ENCODE measurements at places on chromosomes 7 and 10.

DNA sequence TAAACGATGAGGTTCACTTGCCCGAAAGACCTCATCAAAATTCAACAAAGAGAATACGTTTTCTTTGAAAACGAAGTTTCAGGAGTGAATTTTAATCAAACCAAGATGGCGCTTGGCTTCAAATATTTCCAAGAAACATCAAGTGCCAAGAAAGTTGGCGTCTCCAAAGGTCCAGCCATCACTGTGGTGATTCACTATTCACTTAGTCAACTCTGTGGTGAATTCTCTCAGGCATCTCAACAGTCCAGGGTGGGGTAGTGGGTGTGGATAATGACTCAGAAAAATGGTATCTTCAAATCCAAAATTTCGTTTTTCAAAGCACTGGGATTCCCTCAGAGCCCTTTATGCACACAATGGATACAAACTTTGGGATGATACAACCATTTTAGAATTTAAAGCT lies 133.1 kb downstream of the SVIL start:
- DNase-seq: no peak

GRCh38 chr7:127870231-127870907 lies 160.9 kb downstream of the LRRC4 start:
- no peak for DNase-seq

DNA sequence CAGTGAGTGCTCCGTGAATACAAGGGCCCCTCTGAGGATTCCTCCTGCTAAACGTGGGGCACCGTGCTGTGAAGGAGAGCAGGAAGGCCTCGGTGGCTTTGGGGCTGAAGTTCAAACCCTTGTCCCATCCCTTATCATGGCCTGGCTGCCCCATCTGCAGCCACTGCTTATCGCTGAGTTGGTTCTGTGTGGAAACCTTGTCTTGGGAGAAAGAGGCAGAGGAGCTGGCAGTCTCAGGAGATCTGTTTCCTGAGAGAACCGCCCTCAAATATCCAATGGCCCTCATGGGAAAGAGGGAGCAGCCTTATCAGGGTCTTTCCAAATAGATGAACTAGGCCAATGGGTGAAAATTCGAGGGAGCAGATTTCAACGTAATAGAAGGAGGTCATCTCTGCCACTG lies 52.0 kb upstream of the NRF1 start:
- DNase-seq: no peak

- no peak for DNase-seq
Measured at GRCh38 chr7:84735011-84735410, 451.8 kb downstream of the SEMA3D start.

DNA sequence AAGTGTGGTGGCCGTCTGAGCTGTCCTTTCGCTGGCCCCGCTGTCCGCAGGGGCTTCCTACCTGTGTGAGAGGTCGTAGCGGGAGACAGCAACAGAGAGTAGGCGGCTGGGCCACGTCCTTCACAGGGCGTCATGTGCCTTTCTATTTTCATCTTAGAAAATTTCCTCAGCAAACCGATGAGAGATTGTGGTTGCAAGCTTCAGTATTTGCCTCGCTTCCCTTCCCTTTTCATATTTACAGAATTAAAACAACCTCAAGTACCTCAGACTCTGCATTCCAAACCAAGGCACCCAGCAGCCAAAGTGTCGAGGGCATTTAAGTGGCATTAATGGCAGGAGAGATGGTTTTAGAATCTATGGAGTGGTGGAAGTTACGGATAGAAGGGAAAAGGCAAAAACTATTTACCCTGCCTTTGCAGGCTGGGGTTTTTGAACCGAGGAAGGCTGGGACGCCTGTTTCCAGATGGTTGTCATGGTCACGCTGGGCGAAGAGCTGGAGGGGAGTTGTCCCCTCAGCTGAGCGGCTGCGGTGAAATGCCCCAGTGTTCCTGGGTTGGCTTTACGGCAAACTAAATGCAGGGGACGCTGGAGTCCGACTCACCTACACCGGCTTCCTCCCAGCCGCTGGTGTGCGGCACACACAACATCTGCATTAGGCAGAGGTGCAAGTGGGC lies 41.9 kb downstream of the WIPI2 start:
- DNase-seq: no peak

DNA sequence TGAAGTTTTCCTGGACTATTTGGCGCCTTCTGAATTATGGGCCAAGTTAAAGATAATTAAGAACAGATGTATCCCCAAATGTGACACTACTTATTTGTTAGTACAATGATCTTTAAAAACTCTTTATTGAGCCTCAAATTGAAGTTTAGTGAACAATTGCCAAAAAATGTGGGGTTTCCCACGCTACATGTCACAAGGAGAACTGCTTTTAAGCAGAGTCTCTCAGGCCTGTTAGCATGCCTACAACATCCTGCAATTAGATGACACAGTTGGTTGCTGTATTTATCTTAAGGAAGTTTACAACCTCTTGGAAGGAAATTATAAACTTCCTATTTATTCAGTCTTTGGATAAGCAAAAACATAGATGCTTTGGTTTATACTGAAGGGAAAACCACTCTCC lies 733.0 kb downstream of the TNS3 start:
- no peak for DNase-seq

GRCh38 chr10:123804716-123805115 lies 86.9 kb downstream of the CPXM2 start:
- no peak for DNase-seq

- no peak for DNase-seq
Measured at GRCh38 chr7:105975770-105976417, 12.8 kb downstream of the CDHR3 start.

DNA sequence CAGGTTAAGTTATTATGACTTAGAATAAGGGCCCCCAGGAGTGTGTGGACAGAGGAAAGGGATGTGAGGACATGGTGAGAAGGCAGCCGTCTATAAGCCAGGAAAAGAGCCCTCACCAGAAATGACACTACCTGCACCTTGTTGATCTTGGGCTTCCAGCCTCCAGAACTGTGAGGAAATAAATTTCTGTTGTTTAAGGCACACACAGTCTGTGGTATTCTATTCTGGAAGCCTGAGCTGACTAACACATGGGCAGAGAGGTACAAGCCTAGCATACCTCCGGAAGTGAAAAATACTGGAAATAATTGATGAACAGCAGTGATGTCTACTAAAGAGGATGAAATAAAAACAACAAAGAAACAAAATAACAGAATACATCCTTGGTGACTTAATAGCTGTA lies 46.1 kb upstream of the GRB10 start:
- no peak for DNase-seq

- DNase-seq: no peak
Measured at GRCh38 chr10:670990-671389, 18.5 kb downstream of the DIP2C start.

- DNase-seq: no peak
Measured at GRCh38 chr7:26308551-26308950, 16.9 kb downstream of the SNX10 start.

- DNase-seq: no peak
Measured at GRCh38 chr7:73717025-73717807, 2.3 kb downstream of the STX1A start.

- peak; percentile 79 for DNase-seq
Measured at GRCh38 chr10:17025444-17026295, 103.9 kb downstream of the CUBN start.

GRCh38 chr10:113345826-113346624 lies 206.8 kb upstream of the HABP2 start:
- no peak for DNase-seq

GRCh38 chr7:139054101-139054500 lies 18.3 kb upstream of the ZC3HAV1L start:
- no peak for DNase-seq

GRCh38 chr7:27905951-27906350 lies 166.0 kb downstream of the TAX1BP1 start:
- DNase-seq: no peak

GRCh38 chr7:135670179-135670578 lies 7.9 kb downstream of the STMP1 start:
- DNase-seq: no peak

DNA sequence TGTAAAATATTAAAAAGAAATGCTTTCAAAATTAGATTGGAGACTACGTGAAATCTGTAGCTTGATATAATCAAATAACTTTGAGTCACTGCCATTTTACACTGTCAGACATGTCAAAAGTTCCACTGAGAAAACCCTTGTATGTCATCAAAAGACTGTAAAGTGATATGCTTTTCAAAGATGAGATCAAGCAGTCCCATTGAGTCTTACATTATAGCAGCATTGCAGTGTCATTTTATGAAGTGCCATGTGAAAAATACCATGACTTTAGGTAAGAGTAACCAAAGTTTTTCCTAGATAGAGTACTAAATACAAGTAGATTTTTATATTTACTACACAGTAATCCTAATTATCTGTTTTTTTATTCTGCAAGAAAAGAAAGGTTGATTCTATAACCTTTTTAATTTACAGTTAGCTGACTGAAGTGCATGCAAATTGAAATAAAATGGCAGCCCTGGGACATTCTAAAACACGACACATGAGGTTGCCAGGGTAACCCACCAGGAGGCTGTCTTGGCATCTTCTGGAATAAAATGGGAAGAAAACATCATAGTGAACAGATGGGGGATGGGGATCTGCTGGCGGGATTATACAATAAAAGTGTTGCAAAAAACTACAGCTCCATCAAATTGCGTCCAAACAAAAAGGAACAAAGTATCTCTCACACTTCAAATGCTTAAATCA lies 91.3 kb upstream of the TMEM106B start:
- no peak for DNase-seq

GRCh38 chr10:13661256-13661655 lies 74.5 kb downstream of the PRPF18 start:
- DNase-seq: no peak

DNA sequence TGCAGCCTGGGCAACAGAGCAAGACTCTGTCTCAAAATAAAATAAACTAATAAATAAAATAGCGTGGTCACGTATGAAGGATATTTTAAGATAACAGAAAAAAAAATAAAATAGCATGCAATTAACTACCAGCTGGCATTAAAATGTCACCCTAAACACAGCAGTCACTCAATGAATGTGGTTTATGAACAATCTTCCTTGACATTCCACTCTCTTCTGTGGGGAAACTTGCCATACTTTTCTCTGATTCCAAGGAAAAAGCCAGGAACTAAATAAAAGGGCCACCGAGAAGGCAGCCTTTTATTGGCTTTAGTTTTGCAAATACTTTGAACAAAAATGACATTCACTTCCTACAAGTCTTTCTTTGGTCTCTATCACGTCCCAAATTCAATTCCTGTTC lies 266.6 kb downstream of the PARD3 start:
- DNase-seq: no peak

- peak; percentile 10 for DNase-seq
Measured at GRCh38 chr7:77327932-77328628, 88.1 kb downstream of the GSAP start.

- no peak for DNase-seq
Measured at GRCh38 chr7:158325530-158326381, 261.9 kb downstream of the PTPRN2 start.

DNA sequence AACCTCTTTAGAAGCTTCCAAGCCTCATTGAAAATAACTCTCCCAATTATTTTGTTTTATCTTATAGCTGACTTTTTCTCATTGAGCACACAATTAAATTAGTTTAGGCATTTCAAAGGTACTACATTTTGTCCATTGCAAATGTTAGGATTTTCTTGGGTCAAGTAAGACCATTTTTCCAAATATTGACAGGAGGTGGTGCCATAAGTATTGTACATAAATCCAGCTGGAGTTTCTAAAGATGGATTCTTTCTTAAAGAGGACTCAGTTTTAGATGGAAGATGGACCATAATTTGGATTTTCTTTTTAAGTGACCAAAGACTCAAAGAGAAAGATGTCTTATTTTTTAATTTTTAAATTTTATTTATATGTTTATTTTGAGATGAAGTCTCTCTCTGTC lies 12.3 kb upstream of the OPN4 start:
- no peak for DNase-seq

GRCh38 chr7:93196336-93196735 lies 29.9 kb downstream of the HEPACAM2 start:
- DNase-seq: no peak

- DNase-seq: peak; percentile 85
Measured at GRCh38 chr10:79067241-79068202, 1.2 kb upstream of the ZMIZ1 start.

DNA sequence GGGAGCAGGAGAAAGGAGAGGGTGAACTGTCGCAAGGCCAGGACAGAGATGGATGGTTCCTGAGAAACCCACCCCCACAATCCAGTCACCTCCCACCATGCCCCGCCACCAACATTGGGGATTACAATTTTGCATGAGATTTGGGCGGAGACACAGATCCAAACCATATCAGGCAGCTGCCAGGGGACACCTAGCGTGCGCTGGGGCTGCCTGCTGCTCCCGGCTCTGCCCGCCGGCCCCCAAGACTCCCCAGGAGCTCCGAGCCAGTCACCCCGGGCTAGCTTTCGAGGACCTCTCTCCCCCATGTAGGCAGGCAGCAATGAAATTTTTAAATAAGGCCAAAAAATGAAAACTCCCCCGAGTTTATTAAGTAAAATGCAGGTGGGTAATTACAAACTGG lies 111.7 kb downstream of the UNCX start:
- DNase-seq: no peak

DNA sequence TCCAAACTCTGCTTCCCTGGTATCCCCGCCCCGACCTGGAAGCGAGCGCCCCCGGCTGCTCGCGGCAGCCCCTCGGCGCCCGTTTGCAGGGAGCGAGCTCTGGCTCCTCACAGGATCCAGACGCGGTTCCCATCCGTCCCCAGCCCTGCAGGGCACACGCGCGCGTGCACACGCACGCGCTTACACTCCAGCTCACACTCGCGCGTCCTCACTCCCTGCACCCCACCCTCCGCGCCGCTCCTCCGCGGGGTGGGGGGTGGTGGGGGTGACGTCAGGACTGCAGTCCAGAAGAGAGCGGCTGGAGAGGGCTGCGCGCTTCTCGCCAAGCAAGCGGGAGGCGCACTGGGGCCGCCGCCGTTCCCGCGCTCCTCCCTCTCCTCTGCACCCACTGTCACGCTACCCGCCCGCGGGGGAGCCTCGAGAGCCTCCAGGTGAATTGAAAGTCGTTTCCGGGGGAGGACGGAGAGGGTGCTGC lies 255.6 kb downstream of the OTUD1 start:
- peak; percentile 4 for DNase-seq

DNA sequence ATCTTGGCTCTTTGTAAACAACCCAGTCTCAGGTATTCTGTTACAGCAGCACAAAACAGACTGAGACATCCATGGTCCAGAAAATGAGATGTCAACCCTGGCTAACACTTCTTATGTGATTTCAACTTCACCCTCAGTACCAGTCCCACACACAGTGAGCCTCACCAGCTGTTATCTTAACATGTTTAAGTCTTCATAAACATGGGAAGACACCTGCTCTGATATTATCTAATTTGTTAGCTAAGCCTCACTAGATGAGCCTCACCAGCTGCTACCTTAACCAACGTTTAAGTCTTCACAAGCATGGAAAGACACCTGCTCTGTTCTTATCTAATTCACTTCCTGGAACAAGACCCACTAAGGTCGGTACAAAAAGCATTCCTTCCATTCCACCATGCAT lies 130.8 kb downstream of the CALN1 start:
- no peak for DNase-seq

DNA sequence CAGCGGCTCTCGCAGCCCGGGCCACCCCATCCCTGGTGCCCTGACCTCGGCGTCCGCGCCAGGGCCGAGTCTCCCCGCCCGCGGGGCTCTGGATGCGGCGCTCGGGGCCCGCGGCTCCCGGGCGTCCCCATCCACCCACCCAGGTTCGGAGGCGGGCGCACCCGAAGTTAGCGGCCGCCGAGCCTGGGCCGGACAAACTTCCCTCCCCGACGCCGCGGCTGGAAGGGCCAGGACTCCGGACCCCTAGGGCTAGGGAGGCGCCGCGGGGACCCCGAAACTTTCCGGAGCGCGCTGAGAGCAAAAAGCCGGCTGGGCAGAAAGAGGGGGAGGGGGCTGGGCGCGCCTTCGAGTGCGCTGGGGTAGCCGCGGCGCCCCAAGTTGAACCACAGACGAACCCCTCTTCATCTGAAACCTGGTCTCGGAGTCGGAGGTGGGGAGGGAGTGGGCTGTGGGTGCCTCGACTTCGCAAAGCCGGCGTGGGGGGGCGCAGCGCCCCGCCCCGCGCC lies 3.7 kb upstream of the ELFN1 start:
- peak; percentile 35 for DNase-seq

Measured in activated naive CD4-positive, alpha-beta T cell treated with anti-CD3 and anti-CD28 coated beads, Interleukin-2, amount 50 U/mL, for 72 hours (primary cell).